Urinary bladder (tissue), 4 donors: ENCODE measurements at places on chromosomes 2 and 18.

DNA sequence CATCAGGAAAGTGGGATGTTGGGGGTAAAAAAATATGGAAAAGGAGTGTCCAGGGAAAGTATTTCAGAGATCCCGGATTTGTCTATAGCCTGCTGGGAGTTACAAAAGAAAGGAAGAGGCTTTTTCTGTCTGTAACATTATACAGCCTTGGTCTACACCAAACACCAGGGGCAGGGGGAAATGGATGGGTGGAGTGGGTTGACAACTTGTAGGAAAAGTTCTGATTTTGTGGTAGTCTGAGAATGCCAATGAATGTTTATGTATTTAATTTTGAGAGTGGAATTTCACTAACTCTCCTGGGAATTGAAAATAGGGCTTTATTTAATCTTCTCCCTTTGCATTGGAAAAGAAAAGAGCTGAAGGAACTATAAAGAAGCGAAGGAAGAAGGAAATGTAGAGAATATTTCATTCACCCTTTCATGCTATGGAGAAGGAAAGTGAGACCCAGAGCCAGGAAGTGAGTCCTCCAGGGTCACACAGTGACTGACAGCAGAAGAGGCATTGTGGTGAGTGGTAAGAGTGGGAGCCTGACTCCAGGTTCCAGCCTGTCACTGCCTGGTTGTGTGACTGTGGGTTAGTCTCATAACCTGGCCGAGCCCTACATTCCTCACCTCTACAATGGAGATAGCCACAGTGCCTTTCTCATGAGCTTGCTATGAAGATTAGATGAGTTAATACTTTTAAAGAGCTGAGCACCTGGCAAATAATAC, 346.3 kb upstream of the TNP1 start:
- no peak for DNase-seq

DNA sequence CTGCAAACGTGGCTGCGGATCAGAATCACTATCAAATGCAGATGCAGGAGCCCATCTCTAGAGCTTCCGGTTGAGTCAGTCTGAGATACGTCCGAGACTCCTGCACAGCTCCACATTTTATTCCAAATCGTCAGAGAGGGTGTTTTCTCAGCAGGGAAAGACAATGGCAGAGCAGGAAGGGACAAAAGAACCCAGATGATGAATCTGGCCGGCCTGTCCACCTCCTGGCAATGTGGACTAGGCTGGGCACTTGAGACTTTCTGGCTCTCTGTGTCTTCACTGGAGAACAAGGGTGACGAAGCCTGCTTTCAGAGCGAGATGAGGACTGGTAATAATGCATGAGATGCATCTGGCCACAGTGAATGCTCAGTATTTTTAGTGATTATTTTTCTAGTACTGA, 255.9 kb upstream of the MYT1L start:
- no peak for DNase-seq

GRCh38 chr2:204129591-204130294, 193.2 kb downstream of the ICOS start:
- DNase-seq = no peak

DNA sequence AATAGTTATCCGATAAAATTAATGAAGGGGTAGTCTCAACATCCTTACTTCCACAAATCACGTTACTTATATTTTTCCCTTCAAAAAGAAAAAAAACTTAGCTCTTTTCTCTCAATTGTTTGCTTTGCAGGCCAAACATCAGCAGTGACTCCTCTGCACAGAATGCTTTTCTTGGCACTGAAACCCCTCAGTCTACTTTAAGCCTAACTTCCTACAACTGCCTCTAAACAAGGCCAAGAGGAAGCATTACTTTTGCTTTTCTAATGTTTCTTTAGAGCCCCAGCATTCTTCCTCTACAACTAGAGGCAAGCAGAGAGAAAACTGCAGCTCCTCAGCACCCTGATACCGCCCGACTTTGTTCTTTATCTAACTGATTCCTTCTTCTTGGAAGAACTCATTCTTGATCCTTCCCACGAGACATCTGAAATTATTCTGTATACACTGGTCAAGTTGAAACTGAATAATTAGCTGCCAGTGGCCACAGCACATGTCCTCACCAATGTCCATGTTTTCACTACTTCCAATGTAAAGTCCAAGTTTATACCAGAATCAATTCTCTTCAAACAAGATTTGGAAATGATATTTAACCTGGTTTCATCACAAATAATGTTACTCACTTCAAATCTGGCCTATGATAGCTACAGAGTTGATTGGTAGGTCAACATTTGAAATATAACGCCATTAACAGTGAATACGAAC, 55.3 kb downstream of the DTNB start:
- DNase-seq = peak; percentile 49

- DNase-seq = no peak
These were observed 739 bp downstream of the SIX2 start for GRCh38 chr2:45008296-45009129.

- no peak for DNase-seq
These were observed 40.6 kb upstream of the FN1 start for GRCh38 chr2:215476424-215476823.

- no peak for DNase-seq
These were observed 213.3 kb downstream of the FAM210A start for GRCh38 chr18:13513021-13513420.

GRCh38 chr18:31657823-31658669, 26.3 kb downstream of the B4GALT6 start:
- no peak for DNase-seq

GRCh38 chr2:30443081-30443480, 4.0 kb upstream of the LCLAT1 start:
- no peak for DNase-seq

DNA sequence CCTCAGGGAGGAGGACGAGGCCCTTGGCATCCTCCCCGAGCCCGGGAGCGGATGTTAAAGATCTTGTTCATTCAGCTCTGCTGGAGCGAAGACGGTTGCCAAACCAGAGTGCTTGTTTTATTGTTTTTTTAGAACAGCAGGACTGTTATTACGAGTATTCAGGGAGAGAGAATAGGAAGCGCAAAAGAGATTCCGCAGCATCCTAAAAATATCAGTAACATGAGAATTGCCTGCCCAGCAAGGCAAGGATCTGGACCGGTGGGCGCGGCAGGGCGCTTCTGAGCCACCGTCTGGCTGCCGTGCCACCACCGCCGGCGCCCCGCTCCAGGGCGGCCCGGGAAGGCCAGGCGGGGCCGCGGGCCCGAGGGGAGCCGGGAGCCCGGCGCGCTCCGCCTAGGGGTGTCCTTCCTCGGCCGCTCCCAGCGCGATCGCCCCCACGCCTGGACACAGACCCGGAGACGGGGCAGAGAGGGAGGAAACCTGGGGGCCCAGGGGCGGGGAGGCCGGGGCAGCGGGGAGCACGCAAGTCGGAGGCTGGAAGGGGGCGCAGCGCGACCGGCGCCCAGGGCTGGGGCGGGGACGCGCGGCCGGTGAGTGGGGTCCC, 843 bp downstream of the CYS1 start:
- DNase-seq = no peak

GRCh38 chr2:124646166-124646815, 621.2 kb downstream of the CNTNAP5 start:
- DNase-seq = no peak

GRCh38 chr18:8834881-8835280, 129.5 kb downstream of the MTCL1 start:
- no peak for DNase-seq

DNA sequence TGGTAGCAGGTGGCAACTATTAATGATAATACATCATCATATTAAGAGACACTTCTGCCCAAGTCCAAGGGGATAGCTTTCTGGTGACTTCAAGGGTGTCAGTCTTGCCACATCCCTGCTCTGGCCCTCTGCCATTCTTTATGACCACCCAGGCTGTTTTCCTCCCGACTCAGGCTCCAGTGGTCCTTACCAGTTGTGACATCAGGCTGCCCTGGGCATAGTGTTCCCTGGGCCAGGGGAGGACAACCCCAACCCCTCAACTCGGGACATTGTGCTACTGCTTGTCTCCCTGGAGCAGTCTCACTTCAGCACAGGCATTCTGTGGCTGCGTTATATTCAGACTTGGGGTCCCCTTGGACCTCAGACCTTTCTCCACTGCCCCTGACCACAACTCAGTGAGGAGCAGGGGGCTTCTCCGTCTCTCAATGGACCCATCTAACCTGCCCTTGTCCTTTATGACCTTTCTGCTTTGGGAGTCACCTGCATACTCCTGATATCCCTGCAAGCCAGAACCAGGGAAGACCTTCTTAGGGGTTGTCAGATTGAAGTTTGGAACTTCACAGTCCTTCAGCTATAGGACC, 12.8 kb downstream of the DNAJB2 start:
- DNase-seq = no peak

DNA sequence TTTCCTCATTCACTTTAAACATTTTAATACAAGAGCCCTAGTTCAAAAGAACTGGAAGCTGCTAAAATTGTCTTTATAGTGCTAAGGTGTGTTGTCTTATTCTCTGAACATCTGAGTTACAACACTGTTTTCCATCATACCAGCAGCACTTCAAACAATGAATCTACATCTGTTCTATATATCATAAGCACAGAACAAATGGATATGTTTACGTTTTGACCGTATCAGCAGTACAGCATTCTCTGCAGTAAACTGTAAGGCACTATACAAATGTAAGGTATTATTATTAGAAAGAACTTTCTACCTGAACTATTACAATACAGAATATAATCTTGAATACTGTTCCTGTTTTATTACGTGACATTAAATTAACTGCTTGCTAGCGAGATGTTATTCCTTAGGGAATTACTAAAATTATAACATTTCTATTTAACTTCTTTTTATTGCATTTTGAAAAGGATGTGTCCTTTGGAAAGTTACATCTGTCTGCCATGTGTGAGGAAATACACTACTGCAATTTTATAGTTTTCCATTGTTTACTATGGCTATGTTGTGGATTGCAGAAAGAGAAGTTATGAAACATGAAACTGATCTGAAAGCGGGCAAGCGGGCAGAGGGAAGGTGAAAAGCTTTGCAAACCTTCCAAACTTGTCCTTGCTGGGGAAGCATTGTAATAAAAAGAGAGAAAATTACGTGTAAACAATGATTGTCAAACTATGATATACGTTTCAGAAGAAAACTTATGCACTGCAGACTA, 13.7 kb downstream of the NCKAP1 start:
- DNase-seq = no peak

- DNase-seq = no peak
These were observed 136.0 kb upstream of the SIX2 start for GRCh38 chr2:45145073-45145899.

GRCh38 chr18:25334588-25334987, 17.4 kb downstream of the ZNF521 start:
- DNase-seq = no peak

DNA sequence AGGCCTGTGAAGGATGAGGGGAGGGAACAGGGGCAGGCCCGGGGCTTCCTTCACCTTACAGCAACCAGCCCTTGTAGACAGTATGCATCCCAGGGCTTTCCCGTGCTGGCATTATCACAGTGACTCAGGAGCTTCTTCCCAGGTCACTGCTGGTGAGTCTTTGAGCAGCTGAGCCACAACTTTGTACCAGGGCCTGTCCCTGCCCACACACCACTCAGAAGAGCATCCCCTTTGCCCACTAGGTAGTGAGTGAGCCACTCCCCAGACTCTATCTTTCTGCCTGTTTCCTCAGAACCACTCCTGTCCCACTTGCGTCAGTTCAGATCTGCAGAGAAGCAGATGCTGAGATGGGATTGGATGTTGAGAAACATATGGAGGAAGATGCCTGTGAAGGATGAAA, 69.6 kb upstream of the ALPP start:
- no peak for DNase-seq

DNA sequence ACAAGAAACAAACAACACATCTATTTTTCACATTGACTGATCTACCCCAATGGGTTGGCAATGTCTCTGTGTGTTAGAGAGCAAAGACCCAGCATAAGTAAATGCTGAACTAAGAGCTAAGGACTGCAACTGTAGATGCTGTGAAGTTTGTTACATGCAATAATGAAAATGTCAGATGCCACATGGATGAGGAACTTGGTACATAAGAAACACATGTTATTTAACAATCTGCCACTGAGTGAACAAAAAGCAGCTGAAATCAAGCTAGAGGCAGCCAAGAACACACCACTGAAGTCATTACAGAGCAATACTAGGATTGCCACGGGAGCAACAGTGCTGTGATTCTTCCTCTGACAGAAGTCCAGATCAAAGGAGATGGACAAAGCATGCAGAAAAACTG, 389.4 kb downstream of the CDH2 start:
- DNase-seq = no peak

DNA sequence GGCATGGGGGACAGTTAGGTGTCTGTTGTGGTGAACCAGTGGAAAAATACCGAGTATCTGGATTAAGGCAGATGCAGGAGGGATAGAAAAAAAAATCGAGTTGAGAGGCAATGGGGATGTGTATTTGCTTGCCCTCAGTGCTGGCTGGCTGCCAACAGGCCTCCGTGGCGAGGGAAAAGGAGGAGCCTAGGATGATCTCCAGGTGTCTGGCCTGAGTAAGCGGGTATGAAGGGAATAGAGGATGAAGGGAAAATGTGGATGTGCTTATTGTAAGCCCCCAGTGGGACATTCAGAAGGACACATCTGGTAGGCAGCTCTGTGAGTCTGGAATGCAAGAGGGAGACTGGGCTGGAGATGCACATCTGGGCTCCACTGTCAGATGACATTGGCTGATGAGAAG, 22.8 kb downstream of the KCNS3 start:
- DNase-seq = no peak

DNA sequence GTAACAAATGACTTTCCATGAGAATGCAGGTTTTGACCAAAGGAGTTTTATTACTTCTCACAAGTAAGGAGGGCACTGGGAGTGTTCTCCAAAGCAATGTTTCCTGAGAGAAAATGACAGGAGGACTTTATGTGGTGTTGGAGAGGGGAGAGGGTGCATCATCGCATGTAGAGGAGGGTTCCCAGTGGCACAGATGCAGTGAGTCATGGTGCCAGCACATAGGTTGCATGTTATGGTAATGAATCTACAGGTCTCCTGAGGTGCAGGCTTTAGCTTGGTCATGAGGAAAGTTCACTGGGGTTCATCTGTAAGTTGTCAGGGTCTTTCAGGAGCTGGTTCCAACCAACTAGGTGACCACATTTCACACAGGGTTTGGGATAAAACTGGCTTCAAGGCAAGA, 30.4 kb downstream of the NAT8 start:
- no peak for DNase-seq

- no peak for DNase-seq
These were observed 98.8 kb downstream of the METTL8 start for GRCh38 chr2:171334946-171335345.

DNA sequence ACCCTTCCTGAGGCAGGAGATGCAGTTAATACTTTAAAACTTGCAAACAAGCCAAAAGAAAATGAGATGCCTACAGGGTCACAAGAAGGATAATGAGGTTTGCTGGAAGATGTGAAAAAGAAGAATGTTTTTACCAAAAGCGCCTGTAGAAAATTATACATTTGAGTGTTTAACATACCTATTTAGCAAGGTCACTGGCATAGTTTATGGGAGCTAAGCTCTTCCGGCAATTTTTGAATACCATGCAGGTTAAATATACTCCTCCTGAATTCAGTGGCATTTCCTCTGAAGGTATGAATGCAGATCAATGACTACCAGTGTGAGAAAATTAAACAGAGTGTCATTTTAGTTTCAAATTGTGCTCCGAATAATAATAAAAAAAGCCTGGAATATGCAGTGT, 21.2 kb upstream of the MAP3K20 start:
- no peak for DNase-seq

GRCh38 chr2:207149249-207150213, 16.2 kb downstream of the KLF7 start:
- DNase-seq = no peak

GRCh38 chr2:75667884-75668283, 21.3 kb downstream of the MRPL19 start:
- no peak for DNase-seq
